GM13977 (cell line): ENCODE measurements at places on chromosomes 11 and 22.

DNA sequence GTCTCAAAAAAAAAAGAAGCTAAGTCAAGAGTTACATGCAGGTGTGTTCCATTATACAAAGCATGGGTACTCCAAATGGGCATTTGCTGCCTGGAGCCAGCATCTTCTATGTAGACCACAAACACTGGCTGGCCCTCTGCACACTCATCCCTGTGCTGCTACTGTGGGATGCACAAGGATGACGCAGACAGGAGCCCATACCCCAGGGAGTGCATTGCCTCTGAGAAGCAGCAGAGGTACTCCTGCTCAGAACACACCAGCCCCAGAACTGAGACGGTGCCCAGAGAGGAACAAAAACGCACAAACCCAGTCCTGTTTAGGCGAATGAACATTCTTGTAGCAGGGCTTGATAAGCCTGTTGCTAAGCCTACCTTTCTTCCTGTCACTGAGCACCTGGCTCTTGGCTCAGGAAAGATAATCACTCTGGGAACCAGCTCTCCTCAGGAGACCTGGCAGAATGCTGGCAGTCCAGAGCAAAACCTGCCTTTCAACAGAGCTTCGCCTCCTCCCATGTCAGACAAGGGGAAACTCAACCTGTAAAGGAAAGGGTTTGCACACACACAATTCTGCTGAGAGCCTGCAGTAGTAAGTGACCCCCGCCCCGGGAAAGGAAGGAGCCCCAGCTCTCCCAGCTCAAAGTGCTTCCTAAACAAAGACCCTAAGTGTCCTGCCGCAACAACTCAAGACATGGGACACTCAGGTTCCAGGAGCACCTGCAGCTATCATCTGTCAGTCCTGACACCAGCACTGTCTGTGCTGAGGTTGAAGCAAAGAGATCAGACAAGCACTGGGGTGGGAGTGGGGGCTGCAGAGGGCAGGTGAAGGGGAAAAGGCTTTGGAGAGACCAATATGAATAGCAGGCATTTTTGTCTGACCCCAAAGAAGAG is 145.7 kb downstream of the TENM4 start:
- no peak for DNase-seq

GRCh38 chr11:99791354-99791753 is 770.6 kb downstream of the CNTN5 start:
- no peak for DNase-seq

DNA sequence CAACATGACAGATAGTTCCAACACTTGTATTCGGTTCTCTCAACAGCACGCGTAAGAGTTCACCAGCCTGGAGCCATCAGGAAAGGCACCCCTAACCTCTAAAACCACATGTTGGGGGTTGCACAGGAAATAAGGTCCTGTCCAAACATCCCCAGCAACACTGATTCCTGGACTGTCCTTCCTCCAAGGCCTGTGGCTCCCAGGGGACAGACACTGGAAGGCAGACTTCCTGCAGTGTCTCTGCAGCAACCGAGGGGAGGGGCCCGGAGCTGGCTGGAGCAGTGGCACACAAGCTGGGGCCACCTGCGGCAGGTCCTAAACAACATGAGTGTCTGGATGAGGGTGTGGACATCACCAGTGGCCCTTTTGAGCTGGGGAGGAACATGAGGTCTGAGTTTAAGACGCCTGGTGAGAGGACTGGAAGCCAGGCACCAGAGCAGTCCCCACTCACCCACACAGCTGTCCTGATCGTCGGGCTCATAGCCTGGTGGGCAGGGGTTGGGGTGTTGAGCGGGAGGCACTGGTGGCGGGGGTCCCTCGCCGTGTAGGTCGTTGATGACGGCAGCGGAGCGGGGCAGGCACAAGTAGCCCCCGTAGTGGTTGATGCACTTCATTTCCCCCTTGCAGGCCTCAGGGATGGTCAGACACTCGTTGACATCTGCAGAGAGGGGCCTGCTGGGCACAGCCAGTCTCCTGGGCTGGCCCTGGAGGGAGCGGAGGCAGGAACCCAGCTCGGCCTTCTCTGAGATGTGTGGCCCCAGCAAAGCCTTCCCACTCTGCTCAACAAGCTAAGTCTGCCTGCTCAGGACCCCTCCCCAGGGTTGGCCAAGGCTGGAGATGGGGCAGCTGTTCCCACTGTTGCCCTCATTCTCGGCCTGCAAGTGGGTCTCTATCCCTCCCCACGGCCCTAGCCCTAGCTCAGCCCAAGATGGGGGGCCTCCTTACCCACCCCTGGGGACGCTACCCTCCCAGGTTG is 1.6 kb downstream of the EFEMP2 start:
- DNase-seq = no peak

- no peak for DNase-seq
These were observed 37.5 kb downstream of the KCNJ4 start for GRCh38 chr22:38417252-38418060.

- no peak for DNase-seq
These were observed 38.7 kb downstream of the TPBGL start for GRCh38 chr11:75279273-75279672.
